ENCODE measurements at places on chromosomes 7 and 10.
A peak's percentile ranks its signal among the peaks of the same experiment; 100 is the strongest.

GRCh38 chr7:117837841-117838240, 35.4 kb downstream of the CTTNBP2 start:
- DNase-seq = no peak

DNA sequence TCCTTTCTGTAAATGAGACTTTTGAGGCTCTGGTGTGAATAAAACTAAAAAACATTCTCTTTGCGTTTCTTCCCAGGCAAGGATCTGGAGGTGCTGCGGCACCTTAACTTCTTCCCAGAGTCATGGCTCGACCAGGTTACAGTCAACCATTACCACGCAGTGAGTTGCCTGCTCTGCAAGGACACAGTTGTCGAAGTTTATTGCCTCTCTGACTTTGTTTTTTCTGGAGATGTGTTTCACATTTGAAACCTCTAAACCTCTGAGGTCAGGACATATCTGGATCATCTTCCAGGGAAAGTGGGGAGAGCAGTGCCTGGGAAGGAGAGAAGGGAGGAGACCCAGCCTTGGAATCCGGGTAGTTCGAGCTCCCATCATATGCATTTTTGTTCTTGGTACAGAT, 43.4 kb upstream of the PLEKHA1 start:
- no peak for DNase-seq

DNA sequence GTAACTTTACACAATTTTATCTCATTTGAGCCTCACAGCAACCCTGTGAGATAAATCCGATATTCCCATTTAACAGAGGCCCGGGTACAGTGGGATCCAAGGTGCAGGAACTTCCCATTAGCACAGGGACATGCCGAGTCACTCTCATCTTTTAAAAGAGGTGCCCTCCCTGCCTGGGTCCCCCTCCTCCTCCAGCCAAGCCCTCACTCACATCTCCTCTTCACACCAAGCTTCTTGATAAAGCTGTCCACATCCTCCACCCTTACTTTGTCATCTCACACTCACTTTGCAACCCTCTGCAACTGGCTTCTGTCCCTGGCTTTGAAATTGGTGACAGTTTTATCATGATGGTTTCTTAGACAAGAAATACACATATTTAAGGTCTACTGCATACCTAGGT, 144.6 kb upstream of the RHEB start:
- DNase-seq = no peak

- no peak for DNase-seq
Observed at GRCh38 chr10:113704637-113705343, 25.1 kb downstream of the CASP7 start.

DNA sequence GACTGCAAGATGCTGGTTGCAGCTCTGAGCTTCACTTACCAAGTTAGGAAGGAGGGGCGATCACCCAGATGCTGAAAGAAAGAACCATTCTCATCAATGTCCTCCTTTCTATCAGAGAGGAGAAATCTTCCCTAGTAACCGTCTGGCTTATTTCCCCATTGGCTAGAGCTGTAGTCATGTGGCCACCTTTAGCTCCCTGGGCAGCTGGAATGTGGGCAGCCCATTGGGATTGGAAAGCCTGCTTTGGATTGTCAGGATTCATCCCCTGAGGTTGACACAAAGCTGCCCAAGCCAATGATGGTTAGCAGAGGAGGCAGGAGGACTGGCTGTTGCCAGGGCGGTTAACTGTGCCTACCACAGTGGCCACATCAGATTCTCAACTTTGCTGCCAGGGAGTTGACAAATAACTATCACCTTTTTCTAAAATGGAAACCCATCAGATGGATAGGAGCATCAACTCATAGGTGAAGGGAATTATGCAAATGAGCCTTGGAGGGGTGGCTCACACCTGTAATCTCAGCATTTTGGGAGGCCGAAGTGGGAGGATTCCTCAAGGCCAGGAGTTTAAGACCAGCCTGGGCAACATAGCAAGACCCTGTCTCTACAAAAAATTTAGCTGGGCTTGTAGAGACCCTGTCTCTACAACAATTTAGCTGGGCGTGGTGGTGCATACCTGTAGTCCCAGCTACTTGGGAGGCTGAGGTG, 206.4 kb upstream of the GALNT17 start:
- no peak for DNase-seq

GRCh38 chr7:151276666-151277590, 28.4 kb upstream of the SMARCD3 start:
- peak; percentile 71 for DNase-seq

GRCh38 chr10:101367569-101368453, 13.8 kb downstream of the BTRC start:
- peak; percentile 9 for DNase-seq

GRCh38 chr7:82672078-82672477, 228.5 kb upstream of the CACNA2D1 start:
- no peak for DNase-seq

DNA sequence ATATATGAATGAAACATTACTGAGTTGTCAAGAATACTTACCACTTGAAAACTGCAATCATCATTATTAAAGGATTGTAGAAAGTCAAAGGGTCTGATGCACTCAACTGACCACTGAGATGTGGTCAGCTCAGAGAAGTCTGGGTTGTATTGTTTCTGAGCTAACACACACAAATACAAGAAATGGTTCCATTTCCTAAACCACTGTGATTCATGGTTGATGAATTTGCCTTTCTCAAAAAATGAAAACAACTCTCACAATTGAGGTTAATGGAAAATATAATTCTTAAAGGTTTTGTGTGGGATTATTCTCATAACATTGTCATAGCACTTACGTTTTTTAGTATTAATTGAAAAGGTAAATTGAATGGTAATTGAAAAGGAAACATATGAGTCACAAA, 45.6 kb upstream of the TAS2R16 start:
- DNase-seq = no peak

- DNase-seq = no peak
Observed at GRCh38 chr10:86108696-86109095, 257.9 kb downstream of the GRID1 start.
